ENCODE measurements at places on chromosomes 2 and 18.

DNA sequence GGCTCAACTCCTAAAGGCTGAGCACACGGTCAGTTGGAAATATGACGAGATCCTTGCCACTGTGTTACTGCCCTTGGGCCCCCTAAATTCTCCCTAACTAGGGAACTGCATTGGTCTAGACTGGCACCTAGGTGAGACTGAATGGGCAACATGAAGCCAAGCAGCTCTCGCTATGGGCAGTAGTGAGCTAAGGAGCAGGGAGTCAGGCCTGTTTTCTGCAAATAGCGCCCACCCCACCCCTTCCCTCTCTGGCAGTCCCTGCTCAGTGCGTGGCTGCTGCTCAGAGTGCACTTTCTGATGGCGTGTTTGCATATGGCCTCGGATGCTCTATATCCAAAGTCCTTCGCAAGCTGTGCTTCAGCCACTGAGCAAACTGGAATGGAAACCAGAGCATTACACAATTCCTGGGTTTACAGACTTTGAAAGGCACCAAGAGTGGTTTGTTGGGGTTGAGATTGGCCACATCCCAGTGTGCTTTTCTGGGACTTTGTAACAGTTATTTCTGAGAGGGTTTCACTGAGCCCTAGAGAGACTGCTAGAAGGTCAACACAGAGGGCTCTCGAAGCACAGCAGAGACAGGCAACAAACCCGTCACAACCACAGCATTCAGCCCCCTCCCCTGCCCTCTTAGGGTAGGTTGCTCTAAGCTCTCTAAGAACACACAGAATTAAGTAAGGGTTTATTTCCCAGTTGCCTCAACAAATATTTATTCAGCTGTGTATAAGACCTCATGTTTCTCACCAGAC, 419.9 kb downstream of the STK39 start:
- no peak for DNase-seq

DNA sequence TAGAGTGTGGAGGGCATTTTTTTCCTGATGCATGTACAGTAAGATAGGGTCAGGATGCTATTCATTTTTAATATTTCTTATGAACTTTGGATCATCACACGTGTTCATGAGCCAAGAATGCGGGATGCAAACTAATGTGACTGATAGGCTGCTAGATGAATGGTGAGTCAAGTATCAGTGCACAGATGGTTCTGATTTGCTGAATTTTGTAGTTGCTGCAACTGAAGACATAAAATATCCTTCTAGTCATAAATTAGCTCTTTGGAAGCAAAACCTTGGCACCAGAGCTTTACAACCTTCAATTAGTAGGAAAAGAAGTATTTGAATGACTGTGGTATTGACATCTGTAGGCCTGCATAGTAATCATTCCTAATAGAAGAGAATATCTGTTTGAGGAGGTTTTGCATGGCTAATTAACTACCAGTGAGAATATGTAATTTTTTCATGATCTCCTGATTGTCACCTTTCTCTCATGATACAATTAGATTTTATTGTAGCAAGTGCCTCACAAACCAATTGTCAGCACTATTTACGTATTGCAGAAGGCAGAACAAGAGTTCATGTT, 94.0 kb downstream of the VRK2 start:
- DNase-seq: no peak

DNA sequence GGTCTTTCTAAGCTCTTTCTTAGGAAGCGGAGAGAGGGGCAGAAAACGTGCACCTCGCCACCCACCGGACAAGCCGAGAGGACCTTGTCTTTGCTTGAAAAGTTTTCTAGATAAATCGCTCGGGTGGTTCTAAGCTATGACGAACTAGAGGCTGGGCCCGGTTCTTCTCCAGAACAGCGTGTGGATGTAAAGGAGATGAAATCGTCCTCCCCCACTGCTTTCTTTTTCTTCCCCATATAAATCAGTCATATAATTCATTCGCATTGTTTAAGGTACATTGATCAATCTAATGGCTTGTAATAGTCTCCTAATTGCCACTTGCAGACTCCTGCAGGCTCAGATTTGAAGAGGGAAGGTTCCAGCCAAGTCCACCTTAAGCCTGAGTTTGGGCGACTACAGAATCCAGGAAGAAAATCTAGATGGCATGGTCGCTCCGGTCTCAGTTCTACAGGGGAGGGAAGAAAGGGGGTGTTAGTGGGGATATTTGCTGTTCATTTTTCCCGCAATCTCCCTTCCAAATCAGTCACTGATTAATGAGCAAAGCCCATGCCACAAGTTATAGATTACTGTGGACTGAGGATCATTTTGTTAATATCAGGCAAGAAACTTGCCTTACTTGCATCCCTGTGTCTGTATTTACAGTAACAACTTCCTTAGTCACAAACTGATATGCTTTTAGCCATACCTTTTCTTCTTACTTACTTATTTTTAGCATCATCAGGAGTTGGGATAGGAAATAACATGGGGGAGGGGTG, 5.6 kb upstream of the SP9 start:
- no peak for DNase-seq

DNA sequence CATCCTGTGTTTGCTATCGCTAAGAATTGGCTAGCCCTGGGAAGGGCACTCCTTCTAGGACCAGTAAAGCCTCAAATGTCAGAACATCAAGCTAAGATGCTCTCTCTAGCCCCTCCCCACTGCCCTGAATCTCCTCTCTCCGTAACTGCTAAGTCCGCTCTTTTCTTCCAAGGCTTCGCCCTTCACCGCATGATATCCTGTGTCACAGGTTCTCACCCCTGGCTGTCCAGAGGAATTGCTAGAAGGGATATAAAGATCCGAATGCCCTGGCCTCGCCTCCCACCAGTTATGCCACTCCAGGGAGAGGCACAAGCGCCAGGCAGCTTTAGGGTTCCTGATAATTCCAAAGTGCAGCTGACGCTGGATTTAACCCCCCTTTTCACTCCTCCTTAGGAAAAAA, 17.1 kb upstream of the GPR45 start:
- DNase-seq: no peak

DNA sequence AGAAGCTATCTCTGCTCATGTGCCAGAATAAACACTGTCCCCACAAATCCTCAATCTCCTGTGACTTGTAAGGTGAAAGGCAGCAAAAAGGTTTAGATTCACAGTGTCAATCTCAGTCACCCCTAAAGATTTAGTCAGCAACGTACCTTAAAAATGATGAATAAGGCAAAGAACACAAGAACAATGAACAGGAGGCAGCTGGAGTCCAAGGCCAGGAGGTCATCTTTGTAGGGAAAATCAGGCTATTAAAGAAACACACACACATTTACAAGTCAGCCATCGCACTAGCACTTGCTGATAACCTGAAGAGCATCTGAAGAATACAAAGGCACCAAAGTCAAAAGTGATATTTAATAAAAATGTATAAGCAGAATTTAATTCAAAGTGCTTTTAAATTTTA, 16.6 kb downstream of the LAPTM4A start:
- DNase-seq: no peak

DNA sequence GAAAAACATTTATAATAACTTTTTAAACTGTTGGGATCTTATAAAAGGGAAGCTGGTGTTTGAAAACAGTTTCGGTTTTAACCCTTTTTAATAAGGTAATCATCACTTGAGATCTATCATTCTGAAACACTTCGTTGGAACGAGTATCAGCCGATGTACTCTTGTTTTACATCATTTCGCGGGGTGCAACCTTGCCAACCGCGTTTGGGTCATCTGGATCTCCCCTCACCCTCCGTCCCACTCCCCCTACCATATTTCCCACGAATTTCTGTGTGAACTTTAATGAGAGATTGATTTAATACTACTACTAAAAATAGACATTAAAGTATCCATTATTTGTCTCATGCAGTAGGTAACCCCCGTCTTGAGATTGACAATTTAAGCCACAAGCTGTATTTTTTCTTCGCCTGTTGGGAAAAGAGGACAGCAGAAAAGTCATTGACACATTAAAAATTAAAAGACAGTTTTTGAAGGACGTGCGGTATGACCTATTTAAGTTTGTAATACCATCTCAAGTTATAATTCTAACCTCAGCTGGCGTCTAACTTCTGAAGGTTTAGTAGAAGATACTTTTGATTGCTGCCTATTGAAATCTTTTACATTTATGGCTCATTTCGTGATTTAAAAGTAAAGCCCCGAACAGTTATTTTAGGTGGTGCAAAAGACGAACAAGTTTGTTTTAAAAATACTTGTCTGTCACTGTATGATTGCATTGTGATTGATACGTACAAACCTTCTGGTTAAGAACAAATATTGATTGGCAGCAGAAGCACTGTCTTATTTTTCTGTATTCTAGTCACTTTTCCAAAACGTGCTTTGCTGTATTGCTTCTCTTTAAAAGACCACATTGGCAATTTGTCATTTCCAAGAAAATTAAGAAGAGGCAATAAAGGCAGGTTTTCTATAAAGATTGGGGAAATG, 1.5 kb downstream of the CREB1 start:
- DNase-seq: no peak

DNA sequence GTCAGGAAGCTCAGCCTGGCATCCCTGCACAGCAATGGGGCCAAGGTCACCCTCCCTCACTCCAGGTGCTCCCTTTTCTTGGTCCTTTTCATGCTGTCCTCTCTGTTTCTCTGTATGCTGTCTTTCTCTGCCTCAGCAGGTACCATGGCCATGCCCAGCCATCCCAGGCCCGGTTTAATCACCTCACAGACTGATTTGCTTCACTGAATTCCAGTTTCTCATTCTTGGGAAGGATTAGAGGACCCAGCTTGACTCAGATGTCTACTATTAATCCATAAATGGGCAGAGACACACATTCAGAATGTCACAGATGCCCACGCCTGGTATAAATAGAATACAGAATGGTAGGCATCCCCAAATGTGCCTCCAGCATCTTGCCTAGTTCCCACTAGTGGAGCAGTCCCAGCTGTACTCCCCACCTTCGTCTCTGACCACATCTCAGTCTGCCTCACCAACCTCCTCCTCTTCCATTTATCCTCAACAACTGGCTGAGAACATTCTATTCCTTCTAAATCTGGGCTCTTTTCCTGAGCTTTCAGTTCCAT, 14.2 kb upstream of the L3MBTL4 start:
- no peak for DNase-seq

GRCh38 chr18:58284699-58285448, 240.8 kb downstream of the NEDD4L start:
- no peak for DNase-seq

GRCh38 chr2:26685989-26686839, 6.3 kb upstream of the KCNK3 start:
- no peak for DNase-seq

DNA sequence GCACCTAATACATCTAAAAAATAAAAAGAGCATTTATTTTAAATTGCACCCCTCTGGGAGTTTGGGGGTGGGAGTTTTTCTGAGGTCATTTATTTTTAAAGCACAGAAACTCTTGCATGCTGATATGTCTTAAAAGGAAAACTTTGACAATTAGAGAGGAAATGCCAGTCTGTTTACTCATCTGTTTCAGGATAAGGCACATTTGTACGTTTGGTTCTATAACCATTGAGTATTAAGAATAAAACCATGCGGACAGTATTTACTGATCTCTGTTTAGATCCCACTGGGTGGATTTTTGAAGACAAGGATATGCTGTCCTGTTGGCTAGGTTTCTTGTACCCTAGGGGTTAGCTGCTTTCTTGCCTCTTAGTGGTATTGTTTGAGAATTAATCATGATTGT, 122.9 kb downstream of the TANC1 start:
- no peak for DNase-seq

DNA sequence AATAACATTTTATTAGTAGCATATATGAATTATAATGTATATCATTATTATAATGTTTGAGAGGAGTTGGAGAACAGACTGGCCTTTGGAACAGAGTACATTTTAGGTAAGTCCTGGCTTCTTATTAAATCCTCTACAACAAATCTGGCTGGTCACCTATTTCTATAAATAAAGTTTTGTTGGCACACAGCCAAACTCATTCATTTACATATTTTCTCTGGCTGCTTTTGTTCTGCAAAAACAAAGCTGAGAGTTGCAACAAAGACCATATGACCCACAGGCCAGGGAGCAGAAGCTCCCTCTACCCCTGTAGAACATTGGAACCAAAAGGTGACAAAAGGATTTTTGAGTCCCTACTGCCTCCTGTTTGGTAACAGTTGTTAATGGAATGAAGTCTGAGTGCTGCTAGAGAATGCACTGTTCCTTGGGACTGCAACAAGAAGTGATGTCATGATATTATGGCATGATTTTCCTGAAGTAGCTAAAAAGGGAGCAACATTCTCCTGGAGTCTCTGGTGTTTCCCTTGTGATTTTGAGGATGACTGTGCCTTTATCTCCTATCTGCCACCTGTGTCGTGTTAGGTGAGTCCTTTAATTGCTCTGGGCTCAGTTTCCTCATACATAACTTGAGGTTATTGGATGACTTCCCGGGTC, 22.0 kb upstream of the SP9 start:
- DNase-seq: no peak

DNA sequence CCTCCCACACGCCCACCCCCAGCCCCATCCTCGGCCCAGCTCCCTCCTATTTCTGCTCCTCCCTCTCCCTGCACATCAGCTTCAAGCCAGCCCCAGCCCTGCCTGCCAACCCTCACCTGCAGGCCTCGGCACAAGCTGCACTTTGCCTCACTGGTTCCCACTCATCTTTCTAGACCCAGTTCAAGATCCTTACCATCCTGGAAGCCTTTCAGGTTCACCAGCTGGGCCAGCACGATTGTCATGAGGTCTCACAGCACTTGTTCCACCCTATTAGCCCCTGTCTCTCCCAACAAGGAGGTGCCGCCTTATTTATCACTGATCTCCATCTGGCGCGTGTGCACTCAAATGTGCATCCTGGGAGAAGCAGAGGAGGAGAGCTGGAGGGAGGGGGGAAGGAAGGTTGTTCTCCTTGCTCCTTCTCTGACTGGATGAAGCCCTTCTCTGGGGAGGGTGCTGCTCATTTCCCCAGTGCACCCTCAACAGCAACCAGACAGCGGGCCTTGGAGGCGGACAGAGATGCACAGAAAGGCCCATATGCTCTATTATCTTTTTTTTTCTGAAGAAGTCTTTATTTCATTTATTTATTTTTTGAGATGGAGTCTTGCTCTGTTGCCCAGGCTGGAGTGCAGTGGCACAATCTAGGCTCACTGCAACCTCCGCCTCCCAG, 15.5 kb upstream of the BIN1 start:
- no peak for DNase-seq

GRCh38 chr18:77024476-77024875, 108.1 kb downstream of the MBP start:
- DNase-seq: no peak

GRCh38 chr2:66569974-66570373, 135.0 kb downstream of the MEIS1 start:
- no peak for DNase-seq

GRCh38 chr2:21740484-21740883, 616.7 kb downstream of the TDRD15 start:
- DNase-seq: no peak
